Stimulated activated CD8-positive, alpha-beta memory T cell treated with anti-CD3 and anti-CD28 coated beads, Interleukin-4, amount 100 ng/mL, for 1 hour (primary cell): ENCODE measurements at places on chromosomes 3 and 15.

DNA sequence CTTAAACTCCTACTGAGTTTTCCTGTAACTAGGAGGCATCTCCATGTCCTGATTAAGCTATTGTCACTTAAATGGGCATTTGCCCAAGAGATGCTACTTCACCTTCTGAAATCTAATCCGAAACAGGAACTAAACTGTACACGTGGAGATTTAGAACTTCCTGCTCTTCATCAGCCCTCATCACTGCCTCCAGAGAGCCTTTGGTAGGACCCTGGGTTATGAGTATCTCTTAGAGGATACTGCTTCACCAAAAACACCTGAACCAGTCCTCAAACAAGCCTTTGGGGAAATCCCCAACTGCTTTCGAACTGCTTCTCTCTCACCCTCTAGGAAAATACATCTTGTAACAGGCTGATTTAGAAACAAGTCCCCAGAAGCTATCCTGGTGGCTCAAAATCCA is 320.3 kb downstream of the GAP43 start:
- no peak for DNase-seq

DNA sequence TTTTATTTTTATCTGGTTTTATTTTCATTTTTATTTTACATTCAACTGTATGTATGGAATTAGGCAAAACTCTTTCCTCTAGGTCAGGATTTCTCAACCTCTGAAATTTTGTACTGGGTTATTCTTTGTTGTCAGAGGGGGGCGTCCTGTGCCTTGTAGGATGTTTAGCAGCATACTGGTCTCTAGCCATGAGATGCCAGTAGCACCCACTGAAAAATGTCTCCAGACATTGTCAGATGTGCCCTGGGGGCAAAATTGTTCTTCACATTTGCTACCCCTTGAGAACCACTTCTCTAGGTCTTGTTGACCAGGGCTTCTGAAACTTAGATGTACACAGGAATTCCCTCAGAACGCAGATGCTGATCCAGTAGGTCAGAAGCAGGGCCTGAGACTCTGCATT is 5.4 kb downstream of the CHRNA5 start:
- no peak for DNase-seq

DNA sequence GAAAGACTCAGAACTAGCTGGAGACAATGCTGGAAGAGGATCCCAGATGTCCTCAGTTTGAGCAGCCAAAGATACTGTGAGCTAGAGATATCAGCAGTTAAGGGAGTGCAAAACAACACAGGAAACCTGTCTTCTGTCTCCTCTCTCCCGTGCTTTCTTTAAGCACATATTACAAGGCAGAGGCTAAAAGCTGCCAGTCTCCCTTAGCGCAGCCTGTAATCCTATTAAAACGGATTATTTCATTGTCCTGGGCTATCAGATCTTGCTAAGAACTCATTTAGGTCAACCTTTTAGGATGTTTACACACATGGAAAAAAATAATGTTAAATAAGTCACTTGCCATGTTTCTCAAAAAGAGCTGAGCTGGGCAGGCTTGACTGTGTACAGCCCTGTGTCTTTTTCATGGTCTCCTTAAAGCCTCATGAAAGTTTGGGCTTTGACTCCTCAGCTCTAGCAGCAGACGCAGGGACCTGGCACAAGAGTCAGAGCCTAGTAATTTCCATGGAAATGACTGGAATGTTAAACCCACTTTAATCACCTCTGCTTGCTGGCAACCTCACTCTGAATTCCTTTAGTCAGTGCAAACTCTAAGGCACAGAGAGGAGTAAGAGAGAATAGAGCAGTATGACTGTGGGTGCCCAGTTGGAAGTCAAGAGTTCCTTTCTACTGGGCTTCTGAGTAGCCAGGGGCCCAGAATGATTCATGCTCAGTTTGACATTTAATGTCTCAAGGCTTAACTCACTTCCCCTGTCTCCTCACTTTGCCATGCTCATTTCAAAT is 491.9 kb downstream of the NTRK3 start:
- DNase-seq = no peak

GRCh38 chr3:188595890-188596376 is 442.0 kb downstream of the LPP start:
- DNase-seq = no peak

GRCh38 chr3:14435175-14436014 is 33.0 kb downstream of the SLC6A6 start:
- no peak for DNase-seq
